ENCODE measurements at places on chromosomes 12 and 14.

GRCh38 chr12:88998421-88998820, 353.9 kb downstream of the DUSP6 start:
- DNase-seq = no peak

DNA sequence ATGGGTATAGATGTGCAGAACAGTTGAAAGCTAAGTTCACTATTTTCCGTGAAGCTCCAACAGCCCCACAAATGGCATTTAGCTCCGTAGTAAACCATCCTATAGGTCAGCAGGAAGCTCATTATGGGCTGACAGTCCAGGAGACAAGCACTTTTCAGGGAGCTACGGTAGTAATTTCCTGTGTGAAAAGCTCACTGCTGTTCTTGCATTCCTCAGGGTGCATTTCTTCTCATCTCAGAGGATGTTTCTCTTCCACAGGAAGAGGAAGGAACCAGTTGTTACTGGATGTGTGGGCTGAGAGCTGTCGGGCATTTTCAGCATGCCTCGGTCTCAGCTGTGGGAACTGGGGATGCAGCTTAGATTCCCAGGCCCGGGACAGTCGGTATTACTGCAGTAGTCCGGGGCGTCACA, 72.8 kb downstream of the GALNT4 start:
- DNase-seq = no peak

GRCh38 chr14:36129181-36129580, 47.3 kb downstream of the PTCSC3 start:
- no peak for DNase-seq

DNA sequence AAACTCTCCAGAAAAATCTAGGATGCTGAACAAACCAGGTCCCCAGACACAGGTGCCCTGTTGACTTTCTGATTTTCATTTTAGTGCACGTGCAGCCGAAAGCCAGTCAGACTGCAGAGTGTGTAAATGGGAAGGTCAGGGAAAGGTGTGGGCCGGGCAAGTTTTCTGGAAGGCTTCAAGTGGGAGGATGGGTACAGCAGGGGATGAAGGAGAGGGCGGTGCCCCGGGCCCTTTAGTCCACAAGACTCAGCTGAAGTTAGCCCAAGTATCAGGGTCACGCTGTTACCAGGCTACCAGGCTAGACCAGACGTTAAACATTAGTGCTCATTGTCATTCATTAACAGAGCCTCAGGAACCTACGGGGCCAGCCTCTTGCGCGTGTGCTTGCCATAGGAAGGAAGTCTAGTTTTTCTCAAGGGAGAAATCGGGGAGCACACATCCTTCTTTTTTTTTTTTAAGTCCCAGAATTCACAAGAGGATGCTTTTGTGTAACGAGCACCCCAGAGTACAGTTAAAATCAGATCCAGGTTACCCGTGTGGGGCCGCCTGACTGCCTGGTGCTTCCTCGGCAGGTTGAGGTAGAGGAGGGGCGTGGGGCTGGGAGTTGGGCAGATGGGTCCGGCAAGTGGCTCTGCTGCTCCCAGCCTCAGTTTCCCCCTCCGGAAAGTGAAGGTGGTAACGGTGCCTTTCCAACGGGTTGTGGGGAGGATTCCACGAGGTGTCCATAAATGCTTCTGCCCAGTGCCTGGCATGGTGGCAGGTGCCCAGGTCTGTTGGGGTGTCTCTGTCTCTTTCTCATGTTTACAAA, 19.1 kb downstream of the BCL7A start:
- DNase-seq = no peak

- DNase-seq = no peak
Observed at GRCh38 chr14:90850487-90850886, 34.3 kb upstream of the TTC7B start.

Data from CD4-positive, alpha-beta T cell (primary cell).